Neuronal stem cell (in vitro differentiated cells): ENCODE measurements at places on chromosomes 2 and 18.

DNA sequence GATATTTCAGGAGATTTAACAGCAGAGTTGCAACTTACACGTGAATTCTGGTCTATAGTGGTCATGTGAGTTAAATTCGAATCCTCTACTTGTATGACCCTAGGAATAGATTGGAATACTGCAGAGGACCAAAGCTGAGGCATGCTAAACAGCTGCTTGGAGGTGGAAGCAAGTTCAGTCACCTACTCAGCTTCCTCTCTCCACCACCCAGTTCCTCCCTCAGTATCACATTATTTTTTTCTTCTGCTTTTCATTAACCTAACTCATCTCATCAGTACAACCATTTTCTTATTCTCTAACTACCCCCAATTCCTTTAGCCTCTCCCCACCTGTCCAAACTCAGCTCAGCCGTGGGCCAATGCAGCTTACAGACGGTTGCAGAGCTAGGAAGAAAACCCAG is 385.5 kb downstream of the SETBP1 start:
- H3K4me1 ChIP-seq = peaks cover 3% of the 10 kb centered on the region
- no peak overlapping the region for H3K4me3 ChIP-seq
- H3K36me3 ChIP-seq = no peaks in the 10 kb centered on the region
- H3K27ac ChIP-seq = no peak overlapping the region

DNA sequence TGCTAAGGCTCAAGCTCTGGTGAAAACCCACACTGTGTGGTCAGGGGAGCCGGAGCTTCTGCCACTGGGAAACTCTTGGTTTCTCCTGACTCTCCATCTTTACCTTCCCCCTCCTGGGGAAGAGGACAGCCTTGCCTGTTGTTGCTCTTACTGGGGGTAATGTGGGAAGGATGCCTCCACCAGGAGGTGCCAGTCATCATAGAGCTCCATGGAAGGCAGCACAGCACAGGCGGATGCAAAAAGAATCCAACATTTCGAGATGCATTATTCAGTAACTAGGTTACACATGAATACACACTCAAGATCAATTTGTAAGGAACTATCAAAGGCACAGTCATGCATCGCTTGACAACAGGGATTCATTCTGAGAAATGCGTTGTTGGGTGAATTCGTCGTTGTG is 322.6 kb downstream of the AFF3 start:
- H3K4me1 ChIP-seq = peaks cover 17% of the 10 kb centered on the region
- DNase-seq = no peak
- no peaks in the 10 kb centered on the region for H3K27me3 ChIP-seq
- no peaks in the 10 kb centered on the region for H3K36me3 ChIP-seq
- H3K4me3 ChIP-seq = no peak overlapping the region

GRCh38 chr2:54114936-54115283 is 505 bp upstream of the ACYP2 start:
- peak overlapping the region; percentile 91 for H3K4me3 ChIP-seq
- no peak for DNase-seq
- peak overlapping the region; percentile 99 for H3K27ac ChIP-seq
- H3K36me3 ChIP-seq = no peaks in the 10 kb centered on the region
- peaks cover 2% of the 10 kb centered on the region for H3K4me1 ChIP-seq
- no peaks in the 10 kb centered on the region for H3K27me3 ChIP-seq

GRCh38 chr2:26542676-26543505 is 65.0 kb upstream of the OTOF start:
- no peak for DNase-seq
- peaks cover 4% of the 10 kb centered on the region for H3K4me1 ChIP-seq
- peaks cover 16% of the 10 kb centered on the region for H3K27me3 ChIP-seq
- no peak overlapping the region for H3K4me3 ChIP-seq
- H3K36me3 ChIP-seq = no peaks in the 10 kb centered on the region
- no peak overlapping the region for H3K27ac ChIP-seq

- H3K27ac ChIP-seq = no peak overlapping the region
- DNase-seq = no peak
- H3K27me3 ChIP-seq = peaks cover 16% of the 10 kb centered on the region
- H3K4me1 ChIP-seq = peaks cover 23% of the 10 kb centered on the region
- H3K36me3 ChIP-seq = peaks cover 32% of the 10 kb centered on the region
Observed at GRCh38 chr2:219540784-219541504, 2.7 kb downstream of the CHPF start.

GRCh38 chr2:155389224-155389623 is 690.7 kb downstream of the KCNJ3 start:
- no peak overlapping the region for H3K4me3 ChIP-seq
- H3K27me3 ChIP-seq = no peaks in the 10 kb centered on the region
- peaks cover 4% of the 10 kb centered on the region for H3K4me1 ChIP-seq
- DNase-seq = no peak
- H3K36me3 ChIP-seq = no peaks in the 10 kb centered on the region

DNA sequence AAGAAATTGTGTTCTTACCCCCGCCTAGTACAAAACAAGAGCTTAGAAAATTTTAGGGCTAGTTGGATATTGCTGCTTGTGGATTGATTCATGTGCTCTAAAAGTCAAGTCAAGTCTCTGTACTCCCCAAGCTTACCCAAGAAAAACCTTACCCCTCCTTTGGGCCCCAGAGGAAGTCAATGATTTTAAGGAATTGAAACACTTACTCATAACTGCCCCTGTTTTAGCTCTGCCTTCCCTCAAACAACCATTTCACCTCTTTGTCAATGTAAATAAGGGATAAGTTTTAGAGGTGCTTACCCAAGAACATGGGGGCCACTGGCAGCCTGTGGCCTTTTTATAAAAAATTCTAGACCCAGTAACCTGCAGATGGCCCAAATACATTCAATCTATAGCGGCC is 136.6 kb upstream of the RMP24 start:
- H3K36me3 ChIP-seq = no peaks in the 10 kb centered on the region
- no peak for DNase-seq
- no peak overlapping the region for H3K27ac ChIP-seq
- no peaks in the 10 kb centered on the region for H3K27me3 ChIP-seq

DNA sequence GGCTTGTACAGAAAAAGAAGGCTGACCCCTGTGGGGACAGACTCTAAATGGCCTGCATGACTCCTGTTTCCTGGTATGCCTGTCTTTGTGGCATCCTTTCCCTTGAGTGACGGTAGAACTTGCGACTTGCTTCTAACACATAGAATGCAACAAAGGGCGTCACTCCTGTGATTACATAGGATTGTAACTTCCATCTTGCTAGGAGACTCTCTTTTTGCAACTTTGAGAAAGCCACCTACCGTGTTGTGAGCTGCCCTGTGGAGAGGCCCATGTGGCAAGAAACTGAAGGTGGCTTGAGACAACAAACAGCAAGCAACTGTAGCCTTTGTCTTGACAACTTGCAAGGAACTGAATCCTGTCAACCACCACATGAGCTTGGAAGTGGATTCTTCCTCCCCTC is 46.5 kb downstream of the THNSL2 start:
- no peak overlapping the region for H3K27ac ChIP-seq
- H3K27me3 ChIP-seq = no peaks in the 10 kb centered on the region
- DNase-seq = no peak
- no peak overlapping the region for H3K4me3 ChIP-seq
- H3K36me3 ChIP-seq = no peaks in the 10 kb centered on the region
- H3K4me1 ChIP-seq = no peaks in the 10 kb centered on the region

DNA sequence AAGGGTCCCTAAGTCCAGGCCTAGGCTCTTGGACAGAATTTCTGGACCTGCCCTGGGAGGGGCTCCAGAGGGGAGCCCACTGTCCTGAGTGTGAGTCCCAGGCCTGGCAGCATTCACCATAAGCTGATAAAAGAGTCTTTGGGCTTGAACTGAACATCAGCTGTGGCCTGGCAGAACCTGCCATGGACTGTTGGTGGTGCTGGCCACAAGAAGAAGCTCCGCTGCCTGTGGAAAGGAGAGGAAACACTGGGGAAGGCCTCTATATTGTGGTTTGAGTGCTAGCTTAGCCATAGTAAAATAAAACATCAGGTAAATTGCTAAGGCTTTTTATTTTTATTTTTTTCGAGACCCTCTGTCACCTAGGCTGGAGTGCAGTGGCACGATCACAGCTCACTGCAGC is 20.9 kb upstream of the BAZ2B start:
- H3K36me3 ChIP-seq = no peaks in the 10 kb centered on the region
- DNase-seq = no peak
- H3K4me3 ChIP-seq = no peak overlapping the region
- H3K27me3 ChIP-seq = no peaks in the 10 kb centered on the region
- no peak overlapping the region for H3K27ac ChIP-seq
- H3K4me1 ChIP-seq = no peaks in the 10 kb centered on the region

DNA sequence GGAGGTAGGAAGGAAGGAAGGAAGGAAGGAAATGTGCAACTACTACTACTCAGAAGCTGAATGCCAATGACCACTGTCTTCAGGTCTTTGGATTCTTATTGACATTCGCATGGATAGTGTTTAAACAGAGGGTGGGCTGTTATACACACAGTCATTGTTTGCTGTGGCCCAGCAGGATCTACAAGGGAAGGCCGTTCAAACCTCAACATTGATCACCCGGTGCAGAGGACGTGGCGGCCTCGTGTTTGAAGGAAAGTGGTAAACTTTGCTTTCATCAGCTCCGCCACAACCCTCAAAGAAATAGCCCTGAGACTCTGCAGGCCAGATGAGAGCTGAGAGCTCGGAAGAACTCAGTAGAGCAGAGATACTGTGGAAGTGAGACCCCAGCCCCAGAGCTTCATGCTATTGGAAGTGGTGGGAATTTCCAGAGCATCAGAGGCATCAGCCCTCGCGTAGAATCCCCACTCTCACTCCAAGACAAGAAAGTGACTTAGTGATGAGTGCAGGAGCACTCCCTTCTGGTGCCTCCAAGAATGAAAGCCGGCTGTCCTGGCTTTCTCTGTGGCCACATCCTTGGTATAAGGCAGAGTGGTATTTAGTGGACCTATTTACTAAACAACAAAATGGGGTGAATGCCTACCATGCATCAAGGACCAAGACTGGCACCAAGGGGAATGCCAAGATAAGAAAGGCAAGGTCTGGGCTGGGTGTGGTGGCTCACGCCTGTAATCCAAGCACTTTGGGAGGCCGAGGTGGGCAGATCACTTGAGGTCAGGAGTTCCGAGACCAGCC is 10.1 kb upstream of the ROCK2 start:
- no peaks in the 10 kb centered on the region for H3K27me3 ChIP-seq
- peaks cover 24% of the 10 kb centered on the region for H3K4me1 ChIP-seq
- no peak overlapping the region for H3K4me3 ChIP-seq
- no peak overlapping the region for H3K27ac ChIP-seq
